ENCODE measurements at places on chromosomes 5 and 9.
A peak's percentile ranks its signal among the peaks of the same experiment; 100 is the strongest.

DNA sequence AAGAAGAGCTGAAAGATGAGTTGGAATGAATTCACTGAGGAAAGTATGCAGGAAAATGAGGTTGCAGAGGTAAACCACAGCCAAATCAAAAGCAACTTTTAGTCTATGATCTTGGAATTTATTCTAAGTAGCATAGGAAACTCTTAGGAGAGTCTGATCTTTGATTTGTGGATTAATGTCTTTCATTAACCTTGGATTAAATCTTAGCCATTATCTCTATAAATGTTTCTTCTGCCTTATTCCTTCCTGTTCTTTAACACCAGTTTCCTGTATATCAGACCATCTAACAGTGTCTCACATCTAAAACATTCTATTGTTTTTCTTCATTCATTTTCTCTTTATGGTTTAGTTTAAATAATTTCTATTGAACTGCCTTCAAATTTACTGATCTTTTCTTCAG lies 187.2 kb upstream of the ANKRD55 start:
- no peak for DNase-seq

GRCh38 chr5:167049043-167049663 lies 1242.3 kb upstream of the WWC1 start:
- DNase-seq, result no peak

DNA sequence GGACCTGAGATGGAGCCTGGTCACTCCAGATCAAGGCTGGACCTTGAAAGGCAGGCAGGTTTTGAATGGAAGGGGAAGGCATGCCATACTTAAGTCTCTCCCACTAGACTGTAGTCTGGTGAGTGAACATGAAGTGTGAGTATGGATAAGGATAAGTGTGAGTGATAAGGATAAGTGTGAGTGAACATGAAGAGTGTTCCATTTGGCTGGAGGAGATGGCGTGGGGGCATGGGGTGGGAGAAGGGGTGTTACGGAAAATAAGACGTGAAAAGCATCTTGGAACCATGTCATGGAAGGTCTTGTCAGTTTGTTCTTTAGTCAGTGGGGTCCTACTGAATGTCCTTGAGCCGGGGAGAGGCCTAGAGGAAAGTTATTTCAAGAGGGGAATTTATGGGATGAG lies 32.8 kb downstream of the HMGXB3 start:
- DNase-seq, result no peak

DNA sequence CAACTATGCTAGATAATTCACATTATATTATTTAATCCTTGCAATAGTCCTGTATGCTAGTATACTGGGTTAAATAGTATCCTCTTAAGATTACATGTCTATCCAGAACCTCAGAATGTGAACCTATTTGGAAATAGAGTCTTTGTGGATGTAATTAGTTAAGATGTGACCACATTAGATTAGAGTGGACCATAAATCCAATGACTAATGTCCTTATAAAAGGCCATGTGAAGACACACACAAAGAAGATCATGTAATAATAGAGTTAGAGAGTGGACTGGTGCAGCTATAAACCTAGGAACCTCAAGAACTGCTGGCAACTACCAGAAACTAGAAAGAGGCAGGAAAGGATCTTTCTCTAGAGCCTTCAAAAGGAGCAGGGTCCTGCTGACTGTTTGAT lies 263.6 kb upstream of the PTGER4 start:
- no peak for DNase-seq

DNA sequence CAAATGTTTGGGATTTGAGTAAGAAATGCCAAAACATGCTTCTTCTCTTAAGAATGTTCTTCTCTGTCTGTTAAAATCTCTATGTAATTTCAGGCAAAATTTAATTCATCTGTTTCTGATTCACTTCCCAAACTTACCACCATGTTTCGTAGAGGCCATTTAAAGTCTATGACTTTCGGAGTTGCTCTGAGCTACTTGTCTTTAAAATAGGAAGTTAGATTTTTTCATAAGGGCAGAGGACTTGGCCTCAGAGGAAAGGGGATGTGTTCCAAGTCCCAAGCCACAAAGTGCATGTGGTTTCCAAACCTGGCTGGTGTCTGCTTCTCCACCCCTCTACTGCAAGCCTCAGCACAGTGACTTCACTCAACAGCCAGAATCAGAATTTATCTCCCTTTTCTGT lies 111.3 kb upstream of the ADRA1B start:
- no peak for DNase-seq

- DNase-seq, result no peak
Measured at GRCh38 chr5:171989276-171989675, 17.2 kb downstream of the FBXW11 start.

GRCh38 chr9:13269589-13270452 lies 9.7 kb downstream of the MPDZ start:
- no peak for DNase-seq

GRCh38 chr5:138938526-138938925 lies 63.4 kb upstream of the LRRTM2 start:
- DNase-seq, result no peak

- no peak for DNase-seq
Measured at GRCh38 chr5:5605170-5605764, 182.8 kb downstream of the ICE1 start.

DNA sequence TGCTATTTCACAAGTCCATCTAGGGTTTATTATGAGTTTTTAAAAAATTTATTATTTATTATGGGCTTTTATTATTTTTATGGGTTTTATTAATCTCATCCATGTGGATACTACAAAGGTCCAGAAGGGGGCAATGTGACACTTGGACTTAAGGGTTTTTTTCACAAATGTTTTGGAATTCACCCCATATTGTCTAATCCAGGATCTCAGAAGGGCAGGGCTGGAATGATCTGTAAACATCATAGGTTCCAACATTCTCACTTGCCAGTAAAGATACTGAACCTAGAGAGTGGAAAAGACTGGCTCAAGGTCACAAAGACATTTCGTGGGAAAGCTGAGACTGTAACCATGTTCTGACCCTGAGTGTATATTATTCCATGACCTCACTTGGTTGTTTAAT lies 35.6 kb downstream of the NIM1K start:
- DNase-seq, result peak; percentile 13

GRCh38 chr5:178564397-178564796 lies 25.8 kb downstream of the COL23A1 start:
- DNase-seq, result no peak

- no peak for DNase-seq
Measured at GRCh38 chr5:54454602-54455001, 897 bp upstream of the HSPB3 start.

DNA sequence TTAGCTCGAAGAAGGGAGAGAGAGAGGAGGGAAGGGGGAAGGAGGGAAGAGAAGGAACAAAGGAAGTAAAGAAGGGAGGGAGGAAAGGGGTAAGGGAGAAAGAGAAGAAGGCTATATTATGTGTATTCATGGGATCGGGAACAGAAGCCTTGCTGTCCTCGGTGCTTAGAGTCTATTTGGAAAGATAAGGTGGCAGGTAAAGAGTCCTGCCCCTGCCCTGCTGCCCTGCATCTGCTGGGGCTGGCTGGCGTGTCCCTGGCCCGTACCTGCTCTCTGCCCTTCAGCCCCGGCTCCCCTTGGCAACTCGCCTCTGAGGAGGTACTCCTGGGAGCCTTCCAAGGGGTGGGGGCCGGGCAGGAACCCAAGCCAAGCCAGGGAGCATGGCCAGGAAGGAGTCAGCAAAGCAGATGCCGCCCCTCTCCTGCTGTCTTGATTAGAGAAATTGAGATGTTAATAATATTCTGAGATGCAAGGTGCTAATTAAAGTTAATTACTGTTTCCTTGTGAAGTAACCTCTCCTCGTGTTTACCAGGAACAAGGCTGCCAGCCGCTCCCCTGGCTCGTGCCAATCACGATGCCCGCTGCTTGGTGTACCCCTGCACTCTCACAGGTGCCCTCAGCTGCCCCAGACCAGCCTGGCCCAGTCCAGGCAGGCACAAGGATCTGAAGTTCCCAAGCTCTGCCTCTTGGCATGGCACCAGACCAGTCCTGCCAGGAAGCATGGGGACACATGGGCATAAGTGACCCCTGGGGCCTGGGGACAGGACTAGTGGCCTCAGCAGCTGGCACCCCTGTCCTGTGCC lies 36.6 kb downstream of the PCDH1 start:
- no peak for DNase-seq

GRCh38 chr5:24353611-24354010 lies 291.2 kb downstream of the CDH10 start:
- no peak for DNase-seq

GRCh38 chr9:125650271-125650737 lies 56.7 kb downstream of the MAPKAP1 start:
- no peak for DNase-seq

DNA sequence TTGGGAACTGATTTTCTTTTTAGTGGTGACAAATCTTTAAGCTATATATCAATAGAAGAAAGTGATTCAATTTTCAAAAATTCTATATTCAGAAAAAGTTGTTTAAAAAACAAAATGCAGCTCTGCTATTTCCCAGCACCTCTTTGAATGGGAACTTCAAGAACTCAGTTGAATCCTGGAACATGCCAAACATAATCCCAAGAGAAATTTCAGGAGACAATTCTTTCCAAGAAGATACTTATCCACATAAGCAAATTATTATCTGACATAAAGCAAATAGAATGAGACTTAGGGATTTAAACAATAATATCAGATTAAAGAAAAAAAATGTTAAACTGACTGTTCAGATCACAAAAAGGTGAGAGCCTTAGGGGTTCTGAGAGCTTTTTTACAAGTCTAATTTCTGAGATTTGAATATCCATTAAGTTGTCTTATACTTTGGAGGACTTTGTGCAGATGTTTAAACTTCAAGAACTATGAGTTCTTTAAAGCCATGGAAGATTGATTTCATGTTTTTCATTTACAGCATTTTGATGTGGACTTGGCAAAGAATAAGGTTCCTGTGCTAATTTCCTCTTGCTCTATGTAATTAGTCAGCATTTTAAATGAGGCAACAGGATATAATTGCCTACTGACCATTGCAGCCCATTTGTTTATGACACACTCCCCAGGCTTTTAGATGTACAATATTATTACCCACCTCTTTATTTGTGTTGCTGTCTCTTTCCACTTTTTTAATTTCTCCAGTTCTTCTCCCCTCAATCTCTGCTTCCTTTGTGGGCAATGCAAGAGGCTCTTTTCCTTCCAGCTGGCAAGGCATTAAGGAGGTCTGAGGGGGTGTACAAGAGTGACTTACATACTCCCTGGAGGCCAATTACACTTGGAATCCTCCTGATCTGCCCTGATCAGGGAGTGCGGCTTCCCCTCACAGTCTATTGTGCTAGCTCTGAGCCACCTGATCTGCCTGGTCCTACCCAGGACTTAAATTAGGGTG lies 419.1 kb downstream of the NR2F1-AS1 start:
- DNase-seq, result peak; percentile 47

GRCh38 chr5:1782385-1783215 lies 17.0 kb downstream of the MRPL36 start:
- no peak for DNase-seq

Data from pulmonary artery endothelial cell (primary cell).